Upper lobe of left lung (tissue), 6 donors: ENCODE measurements at places on chromosomes 3 and 15.

DNA sequence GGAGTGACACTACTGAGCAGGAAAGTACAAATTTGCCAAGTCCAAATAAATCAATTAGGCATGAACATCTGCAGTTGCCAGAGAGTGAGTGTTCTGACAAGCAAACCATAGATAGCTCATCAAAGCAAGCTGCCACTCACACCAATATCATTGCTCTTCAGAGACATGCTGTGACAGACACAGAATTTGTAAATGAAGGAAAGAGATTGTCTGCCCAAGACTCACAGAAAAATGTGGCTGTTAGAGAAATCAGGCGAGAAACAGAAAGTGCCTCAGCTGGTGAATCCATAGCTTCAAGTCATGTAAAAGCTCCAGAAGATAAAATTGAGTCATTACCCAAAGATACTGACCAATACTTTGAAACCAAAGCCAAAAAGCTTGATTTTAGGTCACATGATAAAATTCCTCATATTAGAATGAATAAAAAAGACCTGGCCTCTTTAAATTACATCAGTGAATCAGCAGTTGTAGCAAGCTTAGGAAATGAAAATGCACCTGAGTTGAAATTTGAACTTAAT is 50.8 kb downstream of the CRYBG3 start:
- DNase-seq, result no peak

DNA sequence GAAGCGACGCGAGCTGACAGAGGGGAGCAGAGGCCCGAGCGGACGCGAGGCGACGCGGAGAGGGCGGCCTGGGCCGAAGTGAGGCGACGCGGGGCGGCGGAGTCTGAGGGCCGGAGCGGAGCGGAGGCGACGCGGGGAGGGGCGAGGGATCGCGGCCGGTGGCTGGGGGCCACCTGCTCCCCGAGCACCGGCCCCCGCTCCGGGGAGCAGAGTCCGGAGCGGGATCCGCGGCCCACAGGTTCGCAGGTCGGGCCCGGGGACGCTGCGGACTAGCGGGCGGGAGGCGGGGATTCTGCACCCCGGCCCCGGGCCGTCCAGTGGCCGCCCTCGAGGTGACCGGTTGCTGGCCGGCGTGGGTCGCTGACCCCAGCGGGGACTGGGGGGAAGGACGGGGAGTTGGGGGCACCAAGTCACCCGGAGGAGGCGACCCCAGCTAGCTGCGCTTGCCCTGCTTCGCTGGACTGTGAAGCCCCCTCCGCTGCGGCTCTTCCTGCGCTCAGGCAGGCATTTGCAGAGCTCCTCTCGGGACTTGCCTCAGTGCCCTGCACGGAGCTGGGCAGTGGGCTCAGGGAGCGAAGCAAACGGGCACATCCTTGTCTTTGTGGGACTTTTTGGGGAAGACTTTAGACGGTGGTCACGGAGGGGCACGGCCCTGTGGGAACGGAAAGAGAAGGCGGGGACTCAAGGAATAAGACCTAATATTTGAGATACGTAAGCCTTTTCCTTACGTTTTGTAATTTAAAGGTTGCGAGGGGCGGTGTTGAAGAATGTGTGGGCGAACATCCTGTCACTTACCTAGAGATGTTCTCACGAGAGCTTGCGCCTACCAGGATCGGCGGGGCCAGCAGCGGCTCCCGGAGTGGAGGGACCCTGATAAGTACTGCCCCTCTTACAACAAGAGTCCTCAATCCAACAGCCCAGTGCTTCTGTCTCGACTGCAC is 566 bp downstream of the HMCES start:
- DNase-seq, result peak; percentile 83

DNA sequence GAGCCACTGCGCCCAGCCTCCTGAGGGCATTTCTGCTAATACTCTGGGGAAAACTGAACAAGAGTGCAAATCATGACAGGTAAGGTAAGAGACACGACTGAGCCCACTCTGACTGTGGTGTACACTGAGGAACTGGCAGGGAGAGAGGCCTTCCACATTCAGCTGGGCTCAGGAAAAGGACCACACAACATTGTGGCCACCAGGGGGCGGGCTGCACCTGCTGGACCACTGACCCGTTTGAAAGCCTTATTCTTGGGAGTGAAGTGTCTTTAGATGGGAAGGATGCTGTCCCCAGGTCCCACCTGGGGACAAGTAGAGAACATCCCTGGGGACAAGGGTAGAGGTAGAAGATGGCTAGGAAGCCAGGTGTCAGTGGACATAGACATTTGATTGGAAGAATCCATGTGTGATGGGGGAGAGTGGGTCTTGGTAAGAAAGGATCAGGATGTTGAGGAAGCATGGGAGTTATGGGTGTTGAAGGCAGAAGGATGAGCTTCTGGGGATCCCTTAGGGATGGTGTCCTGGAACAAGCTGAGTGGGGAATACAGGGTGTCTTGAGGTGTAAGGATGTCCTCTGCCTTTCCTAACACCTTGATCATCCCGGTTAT is 6.2 kb upstream of the CTDSPL start:
- DNase-seq, result peak; percentile 87

DNA sequence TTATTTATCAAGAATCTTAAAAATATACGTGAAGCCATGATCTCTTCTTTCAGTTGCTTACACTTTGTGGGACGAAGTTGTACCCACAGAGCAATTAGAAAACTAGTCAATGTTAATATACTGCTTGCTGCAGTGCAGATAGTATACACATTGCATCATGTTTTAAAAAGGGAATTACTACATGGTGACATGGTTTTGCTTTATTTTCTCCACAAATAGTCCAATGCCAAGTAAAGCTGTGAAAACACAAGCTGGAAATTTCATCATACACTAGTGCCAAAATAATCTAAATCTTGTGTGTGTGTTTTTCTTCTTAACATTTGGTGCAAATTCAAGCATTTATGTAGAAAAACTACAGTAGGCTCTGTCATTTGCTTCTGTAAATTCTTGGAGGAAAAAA is 233.0 kb downstream of the EPHA3 start:
- no peak for DNase-seq

GRCh38 chr15:73930790-73931281 is 4.6 kb downstream of the LOXL1 start:
- no peak for DNase-seq

- no peak for DNase-seq
Observed at GRCh38 chr15:73006523-73006922, 45.7 kb upstream of the NEO1 start.

- no peak for DNase-seq
Observed at GRCh38 chr15:66620744-66621344, 55.0 kb upstream of the LCTL start.

GRCh38 chr3:31412832-31413231 is 119.9 kb upstream of the STT3B start:
- no peak for DNase-seq

DNA sequence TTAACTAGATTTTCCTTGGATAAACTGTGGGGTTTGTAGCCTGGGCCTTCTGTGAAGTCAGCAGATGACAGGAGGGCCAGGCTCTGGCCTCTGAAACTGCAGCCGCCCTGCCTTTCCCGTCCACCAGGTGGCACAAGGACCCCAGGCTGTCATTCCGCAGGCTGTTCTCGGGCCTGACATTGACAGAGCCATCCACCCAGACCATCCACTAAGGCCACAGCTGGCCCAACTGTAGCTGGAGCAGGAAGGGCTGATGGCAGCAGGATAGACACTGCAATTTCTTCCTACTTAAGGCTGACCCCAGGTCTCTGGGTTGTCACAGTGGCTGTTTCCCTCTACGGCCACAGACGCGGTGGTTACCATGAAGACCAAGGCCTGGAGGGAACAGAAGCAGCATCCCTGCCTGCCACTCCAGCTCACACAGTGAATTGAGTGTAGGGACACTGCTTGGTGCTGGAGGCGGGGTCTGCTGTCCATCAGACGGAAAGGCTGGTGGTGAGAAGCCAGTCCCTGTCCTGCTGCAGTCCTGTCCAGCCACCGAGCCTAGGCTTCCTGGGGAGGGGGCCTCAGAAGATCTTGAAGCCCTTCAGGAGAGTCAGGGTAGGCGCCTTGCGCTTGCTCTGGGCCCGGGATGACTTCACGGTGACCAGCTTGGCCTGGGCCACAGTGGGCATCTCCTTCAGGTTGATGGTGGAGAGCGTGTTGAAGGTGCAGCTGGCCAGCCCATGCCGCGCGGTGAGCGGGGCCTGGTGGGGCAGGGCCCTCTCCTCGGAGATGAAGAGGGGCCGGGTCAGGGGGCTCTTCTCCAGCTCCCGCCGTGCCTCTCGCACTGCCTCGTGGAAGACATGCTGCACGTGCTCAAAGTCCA is 9.4 kb downstream of the SLC51B start:
- peak; percentile 70 for DNase-seq

DNA sequence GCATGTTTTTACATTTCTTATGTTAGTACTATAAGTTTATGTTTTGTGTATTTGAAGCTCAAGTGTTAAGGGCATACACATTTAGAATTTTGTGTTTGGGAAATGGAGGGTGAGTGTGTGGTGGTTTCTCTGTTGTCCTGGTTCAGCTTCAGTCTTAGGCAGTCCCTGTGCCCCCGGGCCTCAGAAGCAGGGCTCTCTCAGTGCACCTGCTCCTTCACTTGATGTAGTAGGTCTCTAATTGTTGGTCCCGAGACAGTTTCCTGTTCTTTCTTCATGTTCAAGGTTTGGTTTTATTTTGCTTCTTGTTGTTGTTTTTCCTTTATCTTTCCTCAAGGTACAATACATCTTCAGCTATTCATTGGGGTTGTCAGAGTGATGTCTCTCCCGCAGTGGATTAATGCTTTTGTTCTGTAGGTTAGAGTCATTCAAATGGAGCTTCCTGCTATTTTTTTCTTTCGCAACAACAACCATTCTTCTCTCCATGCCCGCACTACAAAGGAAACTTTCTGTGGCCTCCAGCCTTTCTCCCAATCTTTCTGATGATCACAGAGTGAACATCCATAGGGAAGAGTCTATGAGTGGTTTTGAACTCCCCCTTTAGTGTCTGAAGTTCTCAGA is 177.8 kb upstream of the GOLGA6L4 start:
- no peak for DNase-seq

GRCh38 chr15:45548753-45549520 is 26.4 kb upstream of the SLC30A4 start:
- no peak for DNase-seq

GRCh38 chr15:82846621-82847020 is 37.2 kb downstream of the WHAMM start:
- DNase-seq, result no peak

DNA sequence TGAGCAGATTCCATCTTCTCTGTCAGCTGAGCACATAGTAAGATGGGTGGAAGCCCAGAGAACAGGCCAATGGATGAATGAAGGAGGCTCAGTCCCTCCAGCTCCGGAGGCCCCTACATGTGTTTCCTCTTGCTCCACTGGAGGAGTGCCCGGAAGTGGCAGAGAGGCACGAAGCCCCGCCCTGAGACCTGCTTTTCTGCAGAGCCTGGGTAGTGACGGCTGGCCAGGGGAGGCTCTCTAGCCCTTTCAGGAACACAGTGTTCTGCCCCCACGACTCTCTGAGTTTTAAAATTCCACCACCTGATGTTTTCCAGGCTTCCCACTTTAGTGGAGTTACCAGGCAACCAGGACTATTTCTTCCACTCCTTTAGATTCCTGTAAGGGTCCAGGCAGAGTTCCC is 149.4 kb upstream of the SLC6A11 start:
- peak; percentile 24 for DNase-seq

GRCh38 chr3:120772081-120772480 is 29.5 kb downstream of the GTF2E1 start:
- no peak for DNase-seq

- no peak for DNase-seq
Observed at GRCh38 chr3:108333961-108334360, 37.6 kb downstream of the HHLA2 start.

- no peak for DNase-seq
Observed at GRCh38 chr3:174466471-174467054, 392.6 kb upstream of the NAALADL2 start.

DNA sequence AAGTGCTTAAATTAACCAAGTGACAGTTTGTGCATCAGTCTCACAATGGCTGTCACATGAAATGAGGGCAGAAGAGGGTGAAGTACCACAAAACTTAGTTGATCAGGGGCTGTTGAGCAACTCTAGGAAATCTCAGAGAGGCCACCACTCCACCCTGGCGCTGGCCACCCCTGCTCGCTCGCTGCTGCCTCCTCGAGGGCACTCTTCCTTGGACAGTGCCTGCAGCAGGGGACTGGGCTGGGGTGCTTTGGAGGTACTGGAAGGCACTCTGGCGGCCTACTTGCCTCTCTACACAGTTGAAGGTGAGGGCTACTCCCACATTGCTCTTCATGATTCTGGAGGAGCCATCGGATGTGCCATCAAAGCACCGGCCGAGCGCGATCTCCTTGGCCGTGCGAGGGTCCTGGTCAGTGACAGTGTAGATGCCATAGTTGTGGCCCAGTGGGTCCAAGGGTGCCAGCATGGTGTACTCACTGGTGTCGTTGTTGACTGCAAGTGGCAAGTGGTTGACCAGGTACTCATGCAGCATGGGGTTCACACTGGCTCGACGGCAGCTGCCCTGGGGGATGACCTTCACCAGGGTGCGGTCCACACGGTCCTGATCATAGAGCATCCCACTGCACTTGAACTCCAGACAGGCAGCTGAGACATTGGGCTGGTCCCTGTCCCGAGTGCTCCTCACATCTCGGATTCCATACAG is 11.6 kb upstream of the CLPX start:
- no peak for DNase-seq

- no peak for DNase-seq
Observed at GRCh38 chr3:97658668-97659285, 105.8 kb upstream of the ARL6 start.

GRCh38 chr3:126858887-126859286 is 124.0 kb upstream of the PLXNA1 start:
- no peak for DNase-seq

- no peak for DNase-seq
Observed at GRCh38 chr3:19967812-19968211, 20.9 kb downstream of the RAB5A start.

DNA sequence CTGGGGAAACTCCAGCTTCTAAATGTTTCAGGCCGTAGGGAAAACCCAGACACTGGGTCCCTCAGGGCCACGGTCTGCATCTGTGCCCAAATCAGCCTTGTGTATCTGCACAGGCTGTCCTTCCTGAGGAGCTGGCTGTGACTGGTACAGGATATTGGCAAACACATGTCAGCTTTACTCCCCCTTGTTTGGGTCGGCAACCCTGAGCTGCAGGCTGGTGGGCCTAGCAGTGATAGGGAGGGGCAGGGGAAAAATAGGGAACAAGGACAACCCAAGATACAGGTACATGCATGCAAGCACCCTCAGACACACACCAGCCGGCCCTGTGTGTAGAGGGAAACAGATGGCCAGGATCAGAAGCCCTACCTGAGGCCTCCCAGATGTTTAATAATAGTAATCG is 28.7 kb upstream of the HCN4 start:
- no peak for DNase-seq

GRCh38 chr3:45564172-45564571 is 30.4 kb upstream of the LIMD1 start:
- no peak for DNase-seq

GRCh38 chr3:138125548-138126221 is 6.5 kb downstream of the A4GNT start:
- DNase-seq, result no peak

- DNase-seq, result no peak
Observed at GRCh38 chr15:70309716-70310115, 212.0 kb upstream of the TLE3 start.

DNA sequence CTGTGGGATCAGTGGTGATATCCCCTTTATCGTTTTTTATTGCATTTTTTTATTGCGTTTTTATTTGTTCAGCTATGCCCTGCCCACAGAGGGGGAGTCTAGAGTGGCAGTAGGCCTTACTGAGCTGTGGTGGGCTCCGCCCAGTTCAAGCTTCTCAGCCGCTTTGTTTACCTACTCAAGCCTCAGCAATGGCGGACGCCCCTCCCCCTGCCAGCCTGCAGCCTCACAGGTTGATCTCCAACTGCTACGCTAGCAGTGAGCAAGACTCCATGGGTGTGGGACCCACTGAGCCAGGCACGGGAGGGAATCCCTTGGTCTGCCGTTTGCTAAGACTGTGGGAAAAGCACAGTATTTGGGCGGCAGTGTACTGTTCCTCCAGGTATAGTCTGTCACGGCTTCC is 500.6 kb upstream of the MCTP2 start:
- peak; percentile 20 for DNase-seq
